Cortex of kidney (tissue), 1 donor: ENCODE measurements at places on chromosomes 1 and 21.

GRCh38 chr1:248850536-248851251, 8.2 kb downstream of the ZNF692 start:
- DNase-seq: no peak

GRCh38 chr1:30029677-30030076, 693.7 kb downstream of the MATN1 start:
- no peak for DNase-seq

DNA sequence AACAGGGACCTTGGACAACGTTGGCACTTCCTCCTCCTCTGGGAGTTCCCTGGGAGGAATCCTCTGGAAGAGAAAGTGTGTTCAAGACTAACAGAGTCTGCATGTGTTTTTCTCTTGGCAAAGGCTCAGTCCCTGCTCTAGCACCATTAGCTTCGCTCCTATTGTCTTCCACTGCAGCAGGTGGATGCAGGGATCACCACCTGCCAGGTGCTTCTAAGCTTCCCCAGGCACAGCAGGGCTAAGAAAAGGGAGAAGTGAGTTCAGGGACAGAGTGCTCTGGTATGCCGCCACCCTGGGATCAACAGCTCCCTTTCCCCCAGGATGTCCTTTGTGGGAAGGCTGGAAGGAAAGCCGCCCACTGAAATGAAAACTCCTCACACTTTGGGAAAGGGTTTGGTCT, 43.9 kb upstream of the IL20 start:
- no peak for DNase-seq

DNA sequence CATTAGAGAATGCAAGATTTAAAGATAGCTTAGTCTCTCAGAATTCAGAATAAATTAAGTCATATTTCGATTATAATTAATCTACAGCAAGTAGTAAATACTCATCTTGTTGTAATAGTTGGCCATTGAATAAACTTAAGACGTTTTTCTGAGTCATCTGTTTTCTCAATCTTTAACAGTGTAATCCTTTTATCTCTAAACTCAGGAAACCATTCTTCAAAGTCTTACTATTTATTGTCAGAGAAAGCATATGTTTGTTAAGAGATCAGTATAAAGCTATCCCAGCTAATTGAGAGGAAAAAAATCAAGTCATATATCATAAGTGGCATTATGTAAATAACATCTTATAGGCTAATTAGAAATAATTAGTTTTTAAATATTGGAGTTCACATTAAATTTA, 201.2 kb upstream of the ADAMTS5 start:
- DNase-seq: no peak

- no peak for DNase-seq
Measured at GRCh38 chr1:229874609-229875008, 192.4 kb upstream of the GALNT2 start.

- no peak for DNase-seq
Measured at GRCh38 chr1:47507144-47507543, 69.3 kb downstream of the FOXD2 start.

- DNase-seq: no peak
Measured at GRCh38 chr21:44926331-44927101, 5.8 kb upstream of the ITGB2 start.

DNA sequence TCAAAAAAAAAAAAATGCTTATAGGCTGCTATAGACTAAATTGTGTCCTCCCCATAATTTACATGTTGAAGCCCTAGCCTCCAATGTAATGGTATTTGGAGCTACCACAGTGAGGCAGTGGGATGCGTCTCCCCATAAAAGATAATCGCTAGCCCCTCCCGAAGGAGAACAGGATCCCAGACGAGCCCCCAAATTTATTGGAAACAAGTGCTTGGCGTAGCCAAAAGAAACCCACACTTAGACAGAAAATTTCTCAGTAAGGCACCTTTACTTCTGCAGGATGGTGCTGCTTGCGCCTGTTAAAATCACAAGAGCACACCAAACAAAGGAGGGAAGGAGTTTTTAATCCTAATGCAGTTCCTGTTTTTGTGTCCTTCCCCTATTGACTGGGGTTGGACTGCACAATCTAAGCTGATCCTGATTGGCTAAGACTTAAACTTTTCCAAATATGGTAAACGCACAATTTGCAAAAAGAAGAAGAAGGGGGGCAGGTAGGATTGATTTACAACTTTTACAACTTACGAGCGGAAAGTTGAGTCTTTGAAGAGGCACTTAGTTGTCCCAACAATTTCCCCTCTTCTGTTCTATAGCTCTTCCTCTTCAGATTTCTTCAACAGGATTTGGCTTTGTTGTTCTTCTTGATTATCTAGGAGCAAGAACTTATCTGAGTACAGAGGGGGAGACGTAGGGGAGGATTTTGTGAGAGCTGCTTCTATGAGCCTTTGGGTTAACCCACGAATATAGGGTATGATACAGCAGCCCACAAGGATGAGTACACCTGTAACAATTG, 3.0 kb upstream of the IPP start:
- no peak for DNase-seq

GRCh38 chr1:16162163-16162822, 6.4 kb upstream of the EPHA2 start:
- DNase-seq: no peak
